GM06990 (cell line): ENCODE measurements at places on chromosomes 3 and 15.

GRCh38 chr15:31017311-31017710 is 25.9 kb upstream of the MTMR10 start:
- DNase-seq = no peak

GRCh38 chr15:86863226-86863915 is 783.7 kb downstream of the AGBL1 start:
- no peak for DNase-seq

DNA sequence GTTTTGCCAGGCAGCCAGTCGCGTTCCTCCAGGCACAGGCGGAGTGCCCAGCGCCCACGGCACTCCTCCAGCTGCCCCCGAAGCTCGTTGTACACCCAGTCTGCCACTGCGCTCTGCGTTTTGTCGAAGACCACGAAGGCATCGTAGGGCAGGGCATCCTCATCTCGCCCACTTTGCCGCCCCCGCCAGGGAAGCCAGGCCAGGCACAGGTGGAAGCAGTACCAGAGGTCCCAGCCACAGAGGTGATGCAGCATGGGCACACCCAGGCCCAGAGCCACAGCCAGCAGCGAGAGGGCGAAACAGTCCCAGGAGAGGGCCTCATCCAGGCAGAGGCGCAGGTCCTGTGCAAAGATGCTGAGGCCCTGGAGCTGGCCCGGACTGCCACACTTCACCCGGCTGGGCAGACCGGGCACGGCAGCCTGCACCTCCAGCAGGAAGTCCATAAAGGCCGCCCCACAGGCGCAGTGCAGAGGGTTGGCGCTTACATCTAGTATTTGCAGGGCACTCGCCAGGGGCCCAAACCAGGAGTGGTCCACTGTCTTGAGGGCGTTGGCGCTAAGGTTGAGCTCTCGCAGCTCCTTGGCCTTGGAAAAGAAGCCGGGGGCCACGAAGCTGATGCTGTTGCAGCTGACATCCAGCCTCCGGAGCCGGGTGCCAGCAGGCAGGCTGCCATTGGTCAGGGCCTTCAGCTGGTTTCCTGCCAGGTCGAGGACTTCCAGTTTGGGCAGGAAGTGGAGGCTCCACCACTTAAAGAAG is 3.7 kb downstream of the TLR9 start:
- DNase-seq = no peak

GRCh38 chr15:40471105-40471807 is 472 bp downstream of the CHST14 start:
- DNase-seq = peak; percentile 59

DNA sequence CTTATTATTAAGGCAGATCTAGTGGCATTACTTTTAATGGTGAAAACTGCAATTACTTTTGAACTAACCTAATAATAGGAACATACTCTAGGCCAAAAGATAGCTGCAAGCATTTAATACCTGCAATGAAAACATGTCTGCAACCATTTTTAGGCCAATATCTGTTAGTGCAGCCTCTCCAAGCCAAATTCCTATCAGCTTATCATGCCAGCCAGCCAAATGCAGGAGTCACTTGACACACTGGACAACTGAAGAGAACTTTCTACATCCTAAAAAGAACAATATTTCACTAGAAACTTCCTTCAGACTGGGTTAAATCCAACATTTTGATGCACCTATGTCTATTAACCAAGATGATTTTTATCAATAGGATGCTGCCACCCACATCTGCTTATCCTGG is 33.8 kb downstream of the CCDC54 start:
- DNase-seq = no peak

GRCh38 chr3:185912512-185912911 is 25.3 kb downstream of the TRA2B start:
- no peak for DNase-seq

DNA sequence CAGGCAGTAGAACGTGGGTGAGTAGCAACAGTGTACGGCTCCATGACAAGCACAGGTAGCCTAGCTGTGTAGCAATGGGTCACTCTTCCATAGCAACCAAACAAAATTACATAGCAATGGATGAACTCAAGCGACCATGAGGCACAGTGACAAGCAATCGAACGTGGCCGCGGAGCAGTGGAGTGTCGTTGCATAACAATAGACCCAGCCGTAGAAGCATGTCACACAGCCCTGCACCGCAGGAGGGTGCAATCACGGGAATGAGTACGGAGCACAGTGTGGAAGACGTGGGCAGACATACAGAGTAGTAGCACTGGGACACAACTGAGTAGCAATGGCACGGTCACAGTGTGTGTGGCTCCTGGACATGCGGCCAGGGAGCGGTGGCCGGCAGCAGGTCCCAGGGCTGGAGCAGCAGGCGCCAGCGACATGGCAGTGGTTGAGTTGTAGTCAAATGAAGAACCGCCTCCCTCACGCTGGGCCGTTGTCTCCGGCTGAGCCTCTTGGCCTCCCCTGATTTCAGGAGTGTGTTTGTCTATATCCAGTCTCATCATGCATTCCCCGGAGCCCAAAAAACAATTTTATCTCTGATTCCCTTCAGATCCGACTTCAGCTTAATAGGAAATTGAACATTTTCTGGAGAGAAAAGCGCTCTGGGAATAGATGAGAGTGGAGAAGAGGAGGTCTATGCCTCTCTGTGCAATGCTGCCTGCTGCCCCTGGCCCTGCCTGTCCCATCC is 64.1 kb downstream of the CCDC33 start:
- DNase-seq = no peak

DNA sequence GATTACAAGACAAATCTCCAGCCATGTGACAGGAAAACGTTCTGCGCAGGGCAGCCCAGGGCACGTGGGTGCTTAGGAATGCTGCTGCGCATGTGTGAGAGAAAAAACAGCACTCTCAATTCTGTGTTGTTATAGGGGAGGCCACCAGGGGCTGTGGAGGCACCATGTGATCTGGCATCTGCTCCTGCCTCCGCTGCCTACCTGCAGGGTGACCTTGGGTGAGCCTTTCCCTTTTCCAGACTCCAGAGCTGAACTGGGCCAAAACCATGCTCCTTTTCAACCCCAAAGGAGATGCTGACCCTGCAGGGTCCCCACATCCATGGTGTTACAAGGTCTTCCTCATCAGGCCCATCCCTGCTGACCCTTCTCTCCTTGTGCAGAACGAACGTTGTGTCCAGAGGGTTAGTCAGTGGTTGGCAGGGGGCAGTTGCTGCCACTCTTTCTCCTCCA is 81.5 kb upstream of the RASGRF1 start:
- no peak for DNase-seq

- no peak for DNase-seq
Measured at GRCh38 chr3:80190051-80190450, 422.3 kb upstream of the ROBO1 start.

DNA sequence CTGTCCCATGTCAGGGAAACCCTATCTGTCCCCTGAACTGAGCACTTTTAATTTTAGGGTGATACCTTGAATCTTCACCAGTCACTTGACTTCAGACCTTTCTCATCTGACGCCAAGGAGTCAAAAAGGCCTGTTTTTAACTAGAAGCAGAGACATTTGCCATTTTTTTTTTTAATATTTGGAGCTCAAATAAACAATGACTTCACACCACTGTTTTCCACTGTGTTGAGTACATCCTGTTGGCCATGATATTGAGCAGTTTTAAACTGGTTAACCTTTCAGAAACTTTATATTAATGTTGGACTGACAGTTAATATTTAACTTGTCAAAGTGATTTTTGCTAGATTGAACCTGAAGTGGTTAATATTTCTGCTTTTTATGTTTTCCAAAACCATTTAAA is 28.2 kb downstream of the DAG1 start:
- no peak for DNase-seq

DNA sequence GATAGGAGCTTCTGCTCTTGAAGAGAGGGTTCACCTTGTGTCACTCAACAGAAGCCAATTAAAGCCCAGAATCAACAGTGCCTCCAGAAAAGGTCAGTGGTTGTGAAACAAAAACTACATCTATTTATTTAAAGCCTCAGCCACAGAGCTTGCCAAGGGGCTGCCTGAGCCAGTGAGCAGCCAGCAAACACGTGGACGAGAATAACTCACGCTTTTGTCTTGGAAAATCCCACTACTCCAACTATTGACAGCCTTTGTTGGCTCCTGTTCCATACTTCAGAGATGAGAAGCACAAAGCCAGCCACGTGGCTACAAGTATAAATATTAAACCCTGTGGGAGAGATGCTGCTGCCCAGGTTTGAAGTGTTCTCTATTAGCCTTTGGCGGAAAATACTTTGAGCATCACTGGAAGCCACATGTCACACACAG is 10.3 kb downstream of the GPR156 start:
- no peak for DNase-seq

GRCh38 chr3:72354486-72354885 is 493.8 kb downstream of the SHQ1 start:
- DNase-seq = no peak

GRCh38 chr15:56040081-56041035 is 46.9 kb upstream of the NEDD4 start:
- no peak for DNase-seq

GRCh38 chr15:66212563-66212921 is 41.0 kb downstream of the MEGF11 start:
- DNase-seq = no peak

- no peak for DNase-seq
Measured at GRCh38 chr3:27342267-27342666, 26.9 kb downstream of the NEK10 start.

DNA sequence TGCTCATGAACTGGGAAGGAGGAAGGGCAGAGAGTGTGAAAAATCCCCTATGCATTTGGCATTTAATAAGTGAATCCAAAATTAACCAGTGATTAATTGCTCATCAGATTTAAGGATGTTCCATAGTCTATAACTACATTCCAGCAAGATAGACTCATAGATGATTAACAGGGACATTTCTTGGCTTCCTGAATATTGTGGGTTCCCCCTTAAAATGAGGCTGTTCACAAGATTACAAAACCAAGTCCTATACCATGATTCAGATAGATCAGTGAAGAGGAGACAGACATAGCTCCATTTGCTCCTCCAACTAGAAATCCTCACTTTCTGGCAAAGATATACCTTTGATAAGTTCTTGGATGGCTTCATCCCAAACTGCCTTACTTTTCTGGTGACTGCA is 15.4 kb downstream of the RASGRP1 start:
- DNase-seq = no peak

DNA sequence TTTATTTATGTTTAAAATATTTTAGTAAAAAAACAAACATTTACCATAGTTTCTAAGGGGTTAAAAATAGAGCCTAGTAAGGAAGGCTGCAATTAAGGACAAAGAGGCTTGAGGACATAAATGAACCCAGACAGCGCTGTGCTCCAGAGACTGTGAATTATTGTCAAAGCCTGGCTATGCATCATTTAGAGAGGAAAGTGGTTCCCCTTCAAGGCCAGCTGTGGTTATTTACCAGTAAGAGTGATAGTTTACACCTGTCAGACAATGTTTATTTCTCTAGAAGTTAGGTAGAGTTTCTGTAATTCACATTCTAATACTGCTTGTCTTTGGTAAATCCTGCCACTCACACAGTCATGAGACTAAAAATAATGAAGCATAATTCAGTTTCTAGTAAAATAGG is 32.4 kb upstream of the PIK3R4 start:
- DNase-seq = peak; percentile 59

DNA sequence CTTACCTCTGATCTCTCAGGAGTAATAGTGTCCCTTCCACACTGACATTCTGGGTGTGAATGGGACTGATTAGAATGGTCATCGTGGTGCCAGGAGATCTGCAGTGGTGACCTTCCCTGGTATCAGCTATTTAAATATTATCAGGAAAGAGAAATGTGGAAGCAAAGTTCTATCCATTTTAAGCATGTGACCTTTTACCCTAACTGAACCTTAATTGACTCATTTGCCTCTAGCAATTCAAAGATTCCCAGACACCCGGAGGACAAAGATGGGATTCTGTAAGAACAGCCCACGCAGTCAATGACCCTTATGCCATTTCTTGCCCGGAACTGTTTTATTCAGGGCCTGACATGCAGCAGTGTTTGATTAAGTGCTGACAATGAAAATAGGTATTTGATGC is 10.3 kb downstream of the LIPC start:
- DNase-seq = no peak

DNA sequence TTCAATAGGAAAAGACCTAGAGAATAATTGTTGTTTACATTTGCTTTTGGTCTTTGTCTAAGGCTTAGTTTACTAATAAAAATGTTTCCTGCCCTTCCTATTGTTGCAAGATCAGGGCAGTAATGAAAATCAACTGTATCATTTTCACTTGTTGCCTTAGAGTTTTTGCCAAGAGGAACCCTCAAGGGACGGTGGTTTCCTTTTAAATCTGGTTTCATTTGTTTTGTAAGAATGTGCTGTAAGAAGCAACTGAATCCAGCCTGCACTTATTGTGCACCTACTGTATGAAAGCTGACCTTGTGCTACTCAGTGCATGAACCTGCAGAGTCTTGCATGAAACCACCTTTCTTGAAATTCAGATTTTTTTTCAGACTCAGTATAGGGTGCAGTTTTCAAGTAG is 5.3 kb downstream of the IGF1R start:
- DNase-seq = no peak

- no peak for DNase-seq
Measured at GRCh38 chr3:192331749-192332385, 395.5 kb downstream of the FGF12 start.

- no peak for DNase-seq
Measured at GRCh38 chr3:123706871-123707270, 122.0 kb upstream of the HACD2 start.

DNA sequence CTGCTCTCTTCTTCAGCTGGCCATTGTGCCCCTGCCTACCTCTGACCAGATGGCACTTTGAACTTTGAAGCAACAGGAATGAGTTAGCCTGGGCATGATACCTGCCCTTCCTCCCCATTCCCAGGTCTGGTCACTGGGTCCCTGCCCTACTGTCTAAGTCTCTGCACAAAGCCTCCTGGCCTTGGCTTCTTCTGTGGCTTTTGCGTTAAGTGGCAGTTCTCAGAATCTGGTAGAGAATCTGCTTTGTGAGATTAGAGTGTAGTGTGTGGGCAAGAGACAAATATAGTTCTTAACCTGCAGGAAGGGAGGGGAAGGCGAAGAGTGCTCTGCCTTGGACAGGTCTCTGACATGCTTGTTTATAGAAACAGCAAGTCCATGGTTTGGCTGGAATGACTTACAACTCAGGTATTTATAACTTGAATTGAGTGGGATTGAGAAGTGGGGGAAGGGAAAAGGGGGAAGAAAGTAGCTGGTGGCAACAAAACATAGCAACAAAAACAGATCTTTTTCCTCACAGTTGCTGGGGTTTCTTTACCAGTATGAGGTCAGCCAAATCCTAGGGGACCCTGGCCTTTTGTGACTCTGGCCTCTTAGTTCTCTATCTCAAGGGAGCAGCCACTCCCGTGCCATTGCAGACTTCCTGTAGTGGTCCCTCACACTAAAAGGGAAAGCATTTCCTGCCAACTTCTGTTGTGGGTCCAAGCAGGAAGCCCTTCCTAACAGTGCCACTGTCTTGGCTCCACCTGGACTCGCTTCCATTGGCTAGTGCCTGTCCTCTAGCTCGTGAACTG is 16.7 kb downstream of the MAPKBP1 start:
- DNase-seq = no peak

GRCh38 chr15:79042213-79042928 is 48.2 kb downstream of the RASGRF1 start:
- no peak for DNase-seq

GRCh38 chr15:98902931-98903330 is 104.7 kb downstream of the PGPEP1L start:
- DNase-seq = no peak

DNA sequence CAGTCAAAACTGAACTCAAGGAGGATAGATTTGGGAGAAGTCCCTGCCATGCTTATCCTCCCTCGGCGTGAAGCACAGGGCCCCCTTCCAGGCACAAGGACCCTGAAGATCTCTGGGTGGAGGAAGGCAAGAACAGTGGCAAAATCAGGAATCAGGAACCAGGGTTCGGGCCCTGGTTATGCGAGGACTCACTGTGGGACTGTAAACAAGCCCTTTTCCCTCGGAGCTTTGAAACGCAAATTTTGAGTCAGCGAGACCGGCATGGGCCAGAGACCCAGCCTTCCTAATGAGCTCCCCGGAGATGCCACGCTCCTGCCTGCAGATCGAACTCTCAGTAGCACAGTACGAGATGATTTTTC is 70.1 kb downstream of the SLC12A8 start:
- DNase-seq = no peak
